ENCODE measurements at places on chromosomes 6 and 20.

DNA sequence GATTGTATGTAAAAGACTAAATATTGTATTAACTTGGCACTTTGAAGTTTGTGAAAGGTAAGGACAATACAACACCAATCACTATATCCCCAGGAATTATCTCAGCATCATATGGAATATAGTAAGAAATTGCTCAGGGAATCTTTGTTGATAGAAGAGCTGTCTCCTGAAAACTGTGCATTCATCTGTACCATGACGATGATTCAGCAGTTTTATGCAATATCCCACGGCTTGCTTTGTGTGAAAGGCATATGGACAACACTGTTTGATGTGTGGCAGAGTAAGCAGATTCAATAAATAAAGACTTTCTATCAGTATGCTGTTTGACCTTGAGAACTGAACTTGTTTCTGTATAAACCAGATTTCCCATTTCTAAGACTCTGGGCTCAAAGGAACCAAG lies 147.5 kb upstream of the PLN start:
- DNase-seq, result no peak

DNA sequence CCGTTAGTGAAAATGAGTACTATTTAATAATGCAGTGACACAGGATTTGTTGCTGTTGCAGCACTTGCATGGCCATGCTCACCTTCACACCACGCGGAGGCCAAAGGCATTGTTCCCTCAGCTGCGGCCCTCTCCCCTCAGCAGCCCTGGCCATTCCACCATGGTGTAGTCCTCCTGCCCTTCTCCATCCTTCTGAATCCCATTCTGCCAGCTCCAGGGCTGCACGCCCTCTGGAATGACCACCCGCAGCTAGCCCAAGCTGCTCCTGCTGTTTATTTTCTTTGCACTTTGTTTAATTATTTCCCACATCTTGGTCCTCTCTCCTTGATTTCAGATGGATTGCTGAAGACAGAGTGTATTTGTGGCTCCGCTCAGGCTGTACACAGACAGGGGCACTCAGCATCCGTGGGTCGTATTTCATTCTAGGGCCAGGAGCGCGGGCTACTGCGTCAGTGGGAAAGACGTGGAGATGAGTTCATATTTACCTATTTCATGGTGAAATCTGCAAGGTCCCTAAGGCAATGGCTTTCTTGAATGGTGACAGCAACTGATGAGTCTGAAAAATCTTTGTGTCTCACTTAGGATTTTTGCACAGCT lies 81.4 kb upstream of the DUSP22 start:
- no peak for DNase-seq

- DNase-seq, result no peak
Observed at GRCh38 chr6:130632897-130633296, 194.3 kb upstream of the SMLR1 start.

- DNase-seq, result peak; percentile 9
Observed at GRCh38 chr6:1940381-1940780, 305.0 kb downstream of the GMDS start.

- peak; percentile 5 for DNase-seq
Observed at GRCh38 chr6:105560611-105561066, 157.8 kb upstream of the PREP start.

- no peak for DNase-seq
Observed at GRCh38 chr6:151822252-151823111, 15.0 kb downstream of the ESR1 start.

GRCh38 chr6:135568379-135568778 lies 70.8 kb upstream of the AHI1 start:
- DNase-seq, result no peak

All from GM18507 (cell line).